Midbrain (tissue), 1 donor: ENCODE measurements at places on chromosomes 5 and 9.

DNA sequence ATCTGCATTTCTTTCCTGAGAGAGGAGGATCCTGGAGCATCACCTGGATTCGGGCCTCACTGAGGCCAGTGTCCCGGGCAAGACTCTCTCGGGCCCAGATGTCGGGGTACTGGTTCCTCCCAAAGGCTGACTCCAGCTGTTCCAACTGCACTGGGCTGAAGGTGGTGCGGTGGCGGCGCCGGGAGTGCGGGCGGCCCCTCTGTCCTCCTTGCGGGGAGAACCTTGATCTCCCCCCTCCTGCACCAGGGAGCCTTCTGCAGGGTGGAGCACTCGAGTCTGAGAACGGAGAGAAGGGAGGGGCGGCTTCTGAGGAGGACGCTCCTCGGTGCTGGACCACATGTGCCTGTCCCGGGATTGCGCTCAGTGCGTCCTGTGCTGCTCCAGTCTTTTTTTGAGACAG lies 2.0 kb downstream of the PROP1 start:
- no peak for DNase-seq

- DNase-seq = peak; percentile 78
These were observed 493 bp downstream of the PRXL2C start for GRCh38 chr9:96654450-96655197.

GRCh38 chr5:155069961-155070360 lies 56.4 kb downstream of the KIF4B start:
- no peak for DNase-seq

DNA sequence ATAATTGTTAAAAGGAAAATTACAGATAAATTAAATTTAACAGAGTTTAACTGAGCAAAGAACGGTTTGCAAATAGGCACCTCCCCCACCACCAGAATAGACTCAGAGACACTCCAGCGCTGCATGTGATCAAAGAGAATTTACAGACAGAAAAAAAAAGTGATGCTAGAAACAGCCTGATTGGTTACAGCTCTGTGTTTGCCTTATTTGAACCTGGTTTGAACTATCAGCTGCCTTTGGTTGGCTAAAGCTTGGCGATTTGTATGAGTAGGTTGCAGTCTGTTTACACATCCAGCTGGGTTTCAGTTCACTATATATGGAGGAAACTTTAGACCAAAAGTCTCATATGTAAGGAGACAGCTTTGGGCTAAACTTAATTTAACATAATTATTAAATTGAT lies 249.1 kb downstream of the ENC1 start:
- DNase-seq = no peak

GRCh38 chr5:140835622-140836510 lies 1.8 kb downstream of the PCDHA7 start:
- no peak for DNase-seq

DNA sequence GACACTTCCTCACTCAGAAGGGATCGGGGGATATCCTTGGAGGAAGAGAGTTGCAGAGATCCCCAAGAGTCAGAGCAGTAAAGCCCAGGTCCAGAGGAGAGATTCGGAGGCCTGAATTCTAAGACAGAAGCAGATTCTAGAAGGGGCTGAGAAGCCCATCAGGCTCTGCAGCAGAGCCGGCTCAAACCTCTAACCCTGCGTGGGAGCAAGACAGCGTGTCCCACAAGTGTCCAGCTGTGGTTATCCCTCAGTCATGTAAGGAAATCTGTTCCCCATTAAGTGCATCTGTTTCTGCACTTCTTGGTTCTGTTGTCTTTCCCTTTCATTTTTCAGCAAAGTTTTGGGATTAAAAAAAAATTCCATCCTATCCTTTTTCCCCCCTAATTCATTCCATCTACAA lies 4.8 kb upstream of the DIAPH1 start:
- no peak for DNase-seq

DNA sequence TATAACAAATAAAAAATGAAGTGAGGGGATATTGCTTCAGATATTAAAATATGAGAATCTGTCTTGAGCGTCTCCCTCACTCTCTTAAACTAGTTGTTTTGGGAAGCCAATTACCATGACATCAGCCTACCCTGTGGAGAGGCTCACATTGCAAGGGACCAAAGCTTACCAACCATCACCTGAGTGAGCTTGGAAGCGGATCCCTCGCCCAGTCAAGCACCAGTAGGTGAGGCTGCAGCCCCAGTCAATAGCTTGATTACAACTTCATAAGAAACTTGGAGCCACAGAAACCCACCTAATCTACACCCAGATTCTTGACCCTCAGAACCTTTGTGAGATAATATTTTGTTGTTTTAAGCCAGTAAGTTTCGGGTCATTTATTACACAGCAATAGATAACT lies 206.2 kb downstream of the CEMIP2 start:
- DNase-seq = no peak

- no peak for DNase-seq
These were observed 417.7 kb downstream of the PSAT1 start for GRCh38 chr9:78714576-78714975.

- DNase-seq = no peak
These were observed 170.7 kb downstream of the SPOCK1 start for GRCh38 chr5:137328463-137328862.

DNA sequence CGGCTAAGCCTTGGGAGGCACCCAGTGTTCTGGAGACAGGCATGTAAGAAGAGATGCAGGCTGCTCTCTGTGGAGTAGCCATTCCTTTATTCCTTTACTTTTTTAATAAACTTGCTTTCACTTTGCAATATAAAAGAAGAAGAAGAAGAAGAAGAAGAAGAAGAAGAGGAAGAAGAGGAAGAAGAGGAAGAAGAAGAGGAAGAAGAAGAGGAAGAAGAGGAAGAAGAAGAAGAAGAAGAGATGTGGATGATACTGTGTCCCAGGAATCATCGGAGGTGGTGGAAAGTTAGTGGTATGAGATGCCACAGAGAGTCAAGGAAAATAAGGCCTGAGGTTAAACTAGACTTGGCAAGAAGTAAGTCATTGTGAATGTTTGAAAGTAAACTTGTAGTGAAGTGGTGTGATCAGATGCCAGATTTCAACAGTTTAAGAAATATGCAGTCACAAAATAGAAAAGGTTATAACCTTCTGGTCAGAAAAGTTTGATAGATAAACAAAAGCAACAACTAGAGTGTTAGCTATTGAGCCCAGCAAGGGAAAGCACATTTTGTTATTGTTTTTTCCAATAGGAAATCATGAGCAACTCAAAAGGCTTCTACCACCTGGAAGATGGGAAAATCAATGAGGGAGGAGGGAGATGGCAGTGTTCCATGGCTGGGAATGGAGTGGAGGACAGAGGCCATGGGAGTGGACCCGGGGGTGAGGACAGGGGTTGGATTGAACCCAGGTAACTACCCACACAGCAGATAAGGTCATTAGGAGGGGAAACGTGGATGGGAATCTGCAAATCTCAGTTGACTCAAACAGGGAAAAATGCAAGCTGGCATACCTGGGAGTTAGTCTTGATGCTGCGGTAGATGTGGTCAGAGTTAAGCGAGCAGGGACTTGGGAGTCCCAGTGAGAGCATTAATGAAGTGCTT lies 16.8 kb downstream of the AOPEP start:
- no peak for DNase-seq

DNA sequence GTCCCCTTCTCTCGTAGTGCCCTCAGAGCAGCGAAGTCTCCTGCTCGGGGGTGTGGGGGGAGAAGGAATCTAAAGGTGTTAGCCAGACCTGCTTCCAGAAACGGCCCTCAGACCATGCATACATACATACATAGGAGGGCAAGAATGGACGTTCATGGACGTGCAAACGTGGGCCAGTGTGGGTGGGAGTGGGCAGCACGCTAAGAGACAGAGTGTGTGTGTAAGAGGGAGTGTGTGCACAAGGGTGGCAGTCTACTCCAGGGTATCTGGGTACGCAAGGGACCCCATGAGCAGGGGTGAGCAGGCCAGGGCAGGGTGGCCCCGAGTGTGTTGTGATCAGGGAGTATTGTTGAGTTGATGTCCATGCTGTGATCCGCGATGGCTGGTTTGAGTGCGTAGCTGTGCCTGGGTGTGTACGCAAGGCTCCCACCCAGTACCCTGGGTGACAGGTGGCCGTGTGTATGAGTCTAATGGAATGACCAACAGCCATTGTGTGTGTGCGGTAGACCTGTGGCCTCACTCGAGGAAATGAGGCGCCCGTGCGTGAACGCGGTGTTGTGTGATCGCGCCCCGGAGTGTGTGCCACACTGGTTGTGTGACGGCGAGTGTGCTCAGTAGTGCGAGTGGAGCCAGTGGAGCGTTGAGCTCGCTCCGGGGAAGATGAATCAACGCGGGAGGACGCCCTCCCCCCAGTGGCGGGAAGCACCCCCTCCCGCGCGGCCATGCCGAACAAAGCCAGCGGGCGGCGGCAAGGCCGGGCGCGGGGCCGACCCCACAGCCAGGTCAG lies 826 bp downstream of the GPRIN1 start:
- no peak for DNase-seq

DNA sequence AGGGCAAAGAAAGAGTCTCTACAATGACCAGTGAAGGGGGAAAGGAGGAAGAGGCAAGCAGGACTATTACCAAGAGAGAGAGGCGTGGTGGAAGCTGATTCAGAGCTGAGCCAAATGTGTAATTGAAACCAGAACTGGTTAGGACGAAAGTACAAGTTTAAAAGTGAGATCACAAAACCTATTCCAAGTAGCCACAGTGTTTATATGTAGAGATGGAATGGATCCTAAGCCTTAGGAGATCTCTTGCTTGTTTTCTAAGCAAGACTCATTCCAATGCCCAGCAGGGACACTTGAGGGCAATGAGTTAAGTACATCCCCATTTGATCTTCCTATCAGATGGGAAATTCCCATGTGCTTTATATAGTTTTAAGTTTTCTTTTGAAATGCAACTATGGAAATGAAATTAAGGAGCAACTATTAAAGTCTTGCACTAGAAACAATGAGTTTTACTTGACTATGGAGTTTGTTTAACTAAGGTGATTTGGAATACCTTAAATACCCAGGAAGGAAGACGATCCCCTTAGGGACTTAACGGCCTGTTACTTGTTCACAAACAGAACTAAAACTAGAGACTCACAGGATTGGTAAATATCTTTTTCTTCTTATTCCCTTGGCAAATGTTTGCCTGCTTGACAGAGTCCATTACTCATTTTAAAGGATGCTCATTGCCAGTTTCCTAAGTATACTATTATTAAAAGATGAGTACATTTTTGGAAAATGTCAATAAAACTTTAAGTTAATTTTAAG lies 51.1 kb upstream of the SNX2 start:
- DNase-seq = no peak
